ENCODE measurements at places on chromosomes 1 and 21. TPM values are rescaled to one million over a fixed set of nuclear protein-coding genes. Genes with fewer than 3 reads are reported as not detected.

GRCh38 chr1:108704496-108704895 lies 8.2 kb upstream of the FNDC7 start:
- no peak for DNase-seq

DNA sequence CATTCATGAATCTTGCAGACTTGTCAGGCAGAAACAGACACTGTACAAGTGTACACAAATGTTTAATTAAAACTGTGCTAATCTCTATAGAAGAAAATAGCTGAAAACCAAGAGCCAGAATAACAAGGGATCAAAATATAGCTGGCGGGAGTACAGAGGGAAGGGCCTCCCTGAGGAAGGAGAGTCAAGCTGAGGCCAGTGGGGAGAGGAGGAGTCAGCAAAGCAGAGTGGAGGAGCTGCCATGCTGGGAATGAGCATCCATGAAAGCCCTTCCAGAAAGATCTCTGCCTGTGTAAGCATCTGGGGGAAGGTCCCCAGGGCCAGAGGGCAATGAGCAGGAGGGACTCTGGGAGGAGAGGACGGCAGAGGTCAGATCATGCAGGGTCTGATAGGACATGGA lies 15.1 kb downstream of the SLAMF8 start:
- DNase-seq, result no peak

DNA sequence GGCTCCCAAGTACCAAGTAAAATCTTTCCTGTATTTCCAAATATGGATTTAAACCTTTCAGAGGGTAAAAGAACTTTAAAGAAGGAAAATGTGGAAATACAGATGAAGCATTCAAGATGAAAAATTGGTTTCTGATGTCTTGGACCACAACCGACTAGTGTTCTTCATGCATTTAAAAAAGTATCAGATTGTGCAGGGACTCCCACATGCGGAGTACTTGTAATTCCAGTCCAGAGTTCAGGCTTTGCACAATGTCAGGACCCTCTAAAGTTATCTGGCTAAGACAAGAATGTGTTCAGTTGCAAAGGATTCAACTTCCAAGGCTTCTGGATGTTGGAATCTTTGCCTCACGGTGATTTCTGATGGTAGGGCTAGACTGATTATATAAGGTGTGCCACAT lies 66.7 kb downstream of the RGL1 start:
- DNase-seq, result no peak

DNA sequence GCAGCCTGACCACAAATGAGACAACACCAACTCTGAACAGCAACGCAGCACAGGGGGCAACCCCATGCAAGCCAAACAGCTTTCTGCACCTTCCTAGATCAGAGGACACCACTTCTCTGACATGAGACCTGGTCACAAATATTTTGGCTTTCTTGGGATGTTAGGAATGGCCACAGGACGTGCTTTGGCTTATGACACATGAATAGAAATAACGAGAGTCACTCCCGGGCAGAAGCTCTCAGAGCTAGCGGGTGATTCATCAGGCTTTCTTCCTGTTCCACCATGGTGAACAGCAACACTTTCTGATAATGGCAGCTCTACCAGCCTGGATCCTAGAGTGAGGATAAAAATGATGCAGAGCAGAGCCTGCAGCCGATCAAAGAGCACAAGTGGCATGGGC lies 39.4 kb downstream of the PAFAH2 start:
- DNase-seq, result no peak

GRCh38 chr21:44517175-44517899 lies 22.7 kb downstream of the KRTAP10-1 start:
- DNase-seq, result peak; percentile 39

- DNase-seq, result no peak
Measured at GRCh38 chr1:15089258-15089992, 64.1 kb upstream of the TMEM51 start.

DNA sequence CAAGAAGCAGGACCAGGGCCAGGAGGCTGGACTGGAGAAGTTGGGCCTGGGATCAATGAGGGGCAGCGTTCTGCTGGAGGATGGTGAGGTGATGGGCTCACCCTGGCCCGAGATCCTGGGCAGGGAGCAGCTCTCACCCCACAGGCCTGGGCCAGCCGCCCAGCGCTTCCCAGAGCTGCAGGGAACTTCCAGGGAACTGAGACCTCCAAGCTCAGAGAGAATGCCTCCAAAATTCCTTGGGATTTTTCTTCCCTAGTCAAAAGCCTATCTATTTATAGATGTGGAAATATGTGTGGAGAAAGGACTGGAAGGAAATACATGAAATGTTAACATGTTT lies 121.2 kb downstream of the SPSB1 start:
- no peak for DNase-seq

DNA sequence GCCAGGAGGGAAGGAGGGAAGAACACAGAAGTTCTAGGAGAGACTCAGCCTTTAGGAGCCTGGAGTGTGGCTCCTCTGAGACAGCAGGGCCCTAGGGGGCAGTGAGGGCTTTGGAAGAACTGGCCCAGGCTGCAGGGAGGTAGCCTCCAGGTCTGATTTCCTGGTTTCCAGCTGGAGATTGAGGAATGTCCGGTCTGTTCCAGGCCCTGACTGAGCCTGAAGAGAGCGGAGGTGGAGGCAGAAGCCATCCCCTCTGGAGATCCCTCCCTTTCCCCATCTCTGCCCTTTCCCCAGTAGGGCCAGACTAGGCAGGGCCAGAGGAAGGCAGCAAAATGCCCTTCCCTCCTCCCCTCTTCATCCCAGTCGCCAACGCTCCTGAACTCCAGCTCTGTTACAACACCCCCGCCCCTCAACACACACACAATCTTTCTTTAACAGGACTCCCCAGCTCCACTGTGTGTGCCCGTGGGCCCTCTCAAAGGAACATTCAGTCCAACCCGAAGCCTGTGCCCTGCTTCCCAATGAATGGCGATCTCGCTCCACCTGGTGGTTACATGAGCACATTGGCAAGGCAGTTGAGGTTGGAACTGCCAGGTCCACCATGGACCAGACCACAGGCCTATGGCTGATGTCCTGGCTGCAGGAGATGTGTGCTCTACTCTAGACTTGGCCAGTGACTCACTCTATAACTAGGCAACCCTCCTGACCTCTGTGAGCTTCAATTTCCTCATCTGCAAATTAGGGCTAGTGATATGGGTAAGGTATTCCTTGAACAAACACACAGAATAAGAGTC lies 32.0 kb downstream of the MAP7D1 start:
- peak; percentile 89 for DNase-seq

- DNase-seq, result no peak
Measured at GRCh38 chr21:42534421-42535378, 21.0 kb downstream of the SLC37A1 start.

- no peak for DNase-seq
Measured at GRCh38 chr1:17861685-17862084, 106.6 kb downstream of the ACTL8 start.

DNA sequence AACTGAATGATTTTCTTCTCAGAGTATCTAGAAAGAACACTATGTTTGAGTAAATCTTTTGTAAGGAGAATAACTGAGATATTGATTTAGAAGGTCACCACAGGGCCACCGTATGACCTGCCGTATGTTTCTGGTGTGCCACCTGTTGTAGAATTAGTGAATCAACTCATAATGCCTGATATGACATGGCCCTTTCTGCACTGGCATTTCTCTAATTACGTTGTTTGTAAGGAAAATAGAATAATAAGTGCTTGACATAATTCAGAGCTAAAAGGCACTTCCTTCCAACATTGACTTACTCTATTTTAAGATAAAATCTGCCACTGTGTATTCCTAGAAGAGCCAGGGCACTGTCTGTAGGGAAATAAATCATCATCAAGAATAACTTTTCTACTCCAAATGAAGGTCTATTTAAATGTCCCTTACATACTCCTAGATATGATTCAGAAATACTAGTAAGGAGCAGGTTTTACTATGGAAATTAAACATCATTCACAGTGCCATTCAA lies 101.7 kb downstream of the PHTF1 start:
- no peak for DNase-seq

DNA sequence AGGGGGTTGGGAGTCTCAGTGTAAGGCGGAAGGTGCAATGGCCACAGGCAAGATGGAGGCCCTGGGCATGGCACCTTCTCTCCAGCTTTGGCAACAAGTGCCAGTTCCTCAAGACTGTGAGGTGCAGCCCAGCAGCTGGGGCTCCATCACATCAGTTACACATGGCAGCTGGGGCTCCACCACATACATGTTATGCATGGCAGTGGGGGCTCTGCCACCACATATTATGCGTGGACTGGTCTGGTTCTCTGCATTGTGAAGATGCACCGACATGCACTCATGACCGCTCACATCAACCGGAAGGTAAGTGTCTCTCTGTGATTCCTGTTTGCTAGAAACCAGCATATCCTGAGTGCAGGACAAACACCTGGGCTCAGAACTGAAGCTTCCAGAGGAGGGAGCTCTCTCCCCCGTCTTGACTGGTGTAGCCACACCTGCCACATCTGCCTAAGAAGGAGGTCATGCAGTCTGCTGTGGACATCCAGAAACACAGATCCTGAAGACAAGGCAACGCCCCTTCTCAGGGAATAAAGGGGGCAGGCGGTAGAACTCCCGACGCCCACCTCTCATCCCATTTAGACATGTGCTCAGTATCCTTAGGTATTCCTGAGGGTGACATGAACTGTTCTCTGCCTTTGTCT lies 104.1 kb upstream of the TMPRSS2 start:
- no peak for DNase-seq

GRCh38 chr21:31005019-31005418 lies 33.3 kb downstream of the KRTAP19-8 start:
- DNase-seq, result no peak

- no peak for DNase-seq
Measured at GRCh38 chr1:168285971-168286927, 5.6 kb downstream of the TBX19 start.

GRCh38 chr1:79082233-79082632 lies 75.7 kb upstream of the ADGRL4 start:
- no peak for DNase-seq

GRCh38 chr1:111481387-111482221 lies 7.8 kb downstream of the C1orf162 start:
- DNase-seq, result peak; percentile 49

DNA sequence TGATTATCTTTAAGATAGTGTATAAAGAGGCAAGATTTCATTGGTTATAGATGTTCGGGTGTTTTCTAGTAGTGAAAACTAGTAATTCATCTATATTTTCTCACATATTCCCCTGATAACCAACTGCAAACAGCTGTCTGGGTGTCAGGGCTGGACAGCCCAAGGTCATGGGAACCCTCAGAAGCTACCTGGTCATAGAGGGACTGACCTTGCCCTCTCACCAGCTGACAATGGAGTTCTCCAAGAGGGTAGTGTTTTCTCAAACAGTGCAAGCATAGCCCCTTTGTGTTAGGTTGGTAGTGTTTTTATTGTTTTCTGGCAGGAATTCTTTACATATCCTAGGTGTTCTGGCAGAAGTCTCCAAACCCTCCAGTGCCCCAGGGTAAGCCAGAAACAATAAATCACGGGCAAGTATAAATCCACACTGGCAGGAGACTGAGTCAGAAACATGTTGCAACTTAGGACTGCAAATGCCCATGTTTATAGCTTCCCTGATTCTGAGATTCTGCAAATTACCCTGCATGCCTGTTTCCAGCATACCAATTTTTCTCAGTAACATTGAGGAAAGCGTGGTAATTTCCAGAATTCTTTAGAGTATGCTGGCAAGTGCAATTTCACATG lies 82.8 kb upstream of the ATP1A1 start:
- no peak for DNase-seq

GRCh38 chr1:196393742-196394141 lies 214.5 kb downstream of the KCNT2 start:
- DNase-seq, result no peak

- no peak for DNase-seq
Measured at GRCh38 chr1:8835941-8836643, 18.7 kb upstream of the RERE start.

- no peak for DNase-seq
Measured at GRCh38 chr1:2481885-2482284, 5.8 kb downstream of the PLCH2 start.

DNA sequence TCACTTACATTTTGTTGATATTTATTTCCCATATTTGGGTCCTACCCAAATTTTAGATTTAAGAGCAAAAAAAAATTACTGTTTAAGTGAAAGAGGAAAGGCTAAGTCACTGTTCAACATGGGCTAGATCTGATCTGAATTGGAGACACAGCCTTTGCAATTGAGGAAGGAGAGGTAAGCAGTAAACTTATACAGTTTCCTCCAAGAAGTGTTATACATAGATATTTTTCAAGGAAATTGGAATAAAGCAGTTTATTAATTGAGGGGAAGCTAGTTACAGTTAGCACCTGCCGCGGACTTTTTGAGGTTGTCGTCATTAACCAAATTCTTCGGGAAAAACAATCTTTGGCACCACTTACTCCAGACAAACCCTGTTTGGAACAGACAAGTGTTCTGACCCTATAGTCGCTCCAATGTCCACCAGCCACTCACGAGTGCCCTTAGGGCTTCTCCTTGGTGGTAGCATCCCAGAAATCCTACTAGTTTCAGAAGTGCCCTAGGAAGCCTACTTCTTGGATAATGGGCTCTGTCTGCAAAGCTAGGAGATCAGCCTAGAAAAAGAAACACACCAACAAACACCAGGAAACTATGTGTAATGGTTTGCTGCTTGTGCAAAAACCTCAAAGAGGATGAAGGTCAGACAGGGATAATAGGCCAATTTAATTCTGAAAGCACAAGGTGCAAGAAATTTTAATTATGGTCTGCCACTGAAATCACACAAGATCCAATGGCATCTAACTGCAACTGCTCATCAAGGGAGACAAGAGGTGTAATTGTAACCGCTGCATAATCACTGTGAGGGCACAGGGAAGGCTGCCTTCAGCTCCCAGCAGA lies 2.5 kb downstream of the WLS start:
- DNase-seq, result no peak

DNA sequence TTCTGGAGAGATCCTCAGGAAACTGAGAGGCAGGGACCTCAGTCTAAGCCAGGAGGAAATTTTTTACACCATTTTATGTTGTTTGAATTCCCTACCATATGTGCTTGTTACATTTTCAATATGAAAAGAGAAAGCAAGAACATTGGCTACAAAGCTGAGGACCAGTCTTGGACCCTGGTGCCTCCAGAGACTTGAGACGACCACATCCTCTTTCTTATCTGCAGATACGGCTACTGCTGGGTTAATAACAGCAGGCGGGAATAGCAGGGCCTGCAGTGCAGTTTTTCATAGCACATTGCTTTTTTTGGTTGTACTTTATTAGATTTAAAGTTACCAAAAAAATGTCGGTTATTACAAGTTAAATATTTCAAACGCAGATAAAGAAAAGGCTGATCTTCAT lies 3.9 kb downstream of the KDM4A start:
- DNase-seq, result no peak

Gene S100A8
- not detected for total RNA-seq

Gene CNR2
- total RNA-seq, result 0.18 TPM

Gene GCSAML
- total RNA-seq, result 0.20 TPM

Gene UBIAD1
- total RNA-seq, result 35.7 TPM

Gene CHD5
- total RNA-seq, result 0.82 TPM

Gene INSRR
- not detected for total RNA-seq

Gene LINGO4
- not detected for total RNA-seq

Gene SLC1A7
- total RNA-seq, result not detected

Gene TRIM58
- total RNA-seq, result 0.16 TPM

Gene TTC24
- 7.3 TPM for total RNA-seq

Gene SPRR2F
- total RNA-seq, result not detected

Gene SEC16B
- not detected for total RNA-seq

Gene C4BPA
- not detected for total RNA-seq

Data from CD8-positive, alpha-beta memory T cell (primary cell).